ENCODE measurements at places on chromosomes 1 and 21.

DNA sequence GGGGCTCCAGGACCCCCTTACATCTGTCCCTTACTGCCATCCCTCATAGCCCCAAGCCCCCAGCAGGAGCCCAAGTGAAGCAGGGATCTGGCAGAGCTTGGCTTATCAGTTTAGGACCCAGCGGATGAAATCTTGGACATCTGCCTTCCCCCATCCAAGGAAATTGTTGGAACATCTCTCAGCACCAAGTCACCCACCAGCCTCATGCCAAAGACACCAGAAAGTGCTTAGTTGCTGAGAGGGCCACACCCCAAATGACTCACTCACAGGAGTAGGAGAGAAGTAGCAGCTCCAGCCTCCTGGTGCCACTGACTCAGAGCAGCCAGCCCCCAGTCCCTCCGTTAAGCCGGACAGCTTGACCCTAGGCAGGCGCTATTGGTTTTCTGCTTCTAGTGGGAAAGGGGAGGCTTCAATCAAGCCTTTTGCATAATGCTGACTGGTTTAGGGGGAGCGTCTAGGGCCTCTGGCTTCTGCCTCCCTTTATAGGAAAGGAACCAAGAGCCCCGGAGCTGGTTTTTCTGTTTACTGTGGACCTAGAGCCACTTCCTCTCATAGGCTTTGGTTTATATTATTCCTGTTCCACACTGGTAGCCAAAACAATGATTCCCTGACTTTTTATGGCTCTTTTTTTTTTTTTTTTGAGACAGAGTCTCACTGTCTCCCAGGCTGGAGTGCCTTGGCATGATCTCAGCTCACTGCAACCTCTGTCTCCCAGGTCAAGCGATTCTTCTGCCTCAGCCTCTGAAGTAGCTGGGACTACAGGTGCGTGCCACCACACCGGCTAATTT is 114.2 kb upstream of the IPO9 start:
- no peak for DNase-seq

DNA sequence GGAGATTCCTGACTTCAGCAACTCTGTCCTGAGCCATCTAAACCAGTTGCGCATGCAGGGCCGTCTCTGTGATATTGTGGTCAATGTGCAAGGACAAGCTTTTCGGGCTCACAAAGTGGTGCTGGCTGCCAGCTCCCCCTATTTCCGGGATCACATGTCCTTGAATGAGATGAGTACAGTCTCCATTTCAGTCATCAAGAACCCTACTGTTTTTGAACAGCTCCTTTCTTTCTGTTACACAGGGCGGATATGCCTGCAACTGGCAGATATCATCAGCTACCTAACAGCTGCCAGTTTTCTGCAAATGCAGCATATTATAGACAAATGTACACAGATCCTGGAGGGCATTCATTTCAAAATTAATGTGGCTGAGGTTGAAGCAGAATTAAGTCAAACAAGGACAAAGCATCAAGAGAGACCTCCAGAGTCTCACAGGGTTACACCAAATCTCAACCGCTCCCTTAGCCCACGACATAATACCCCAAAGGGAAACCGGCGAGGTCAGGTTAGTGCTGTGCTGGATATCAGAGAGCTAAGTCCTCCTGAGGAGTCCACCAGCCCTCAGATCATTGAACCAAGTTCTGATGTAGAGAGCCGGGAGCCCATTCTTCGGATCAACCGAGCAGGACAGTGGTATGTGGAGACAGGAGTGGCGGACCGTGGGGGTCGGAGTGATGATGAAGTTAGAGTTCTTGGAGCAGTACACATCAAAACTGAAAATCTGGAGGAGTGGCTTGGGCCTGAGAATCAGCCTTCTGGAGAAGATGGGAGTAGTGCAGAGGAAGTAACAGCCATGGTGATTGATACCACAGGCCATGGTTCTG is 2.3 kb downstream of the ZBTB37 start:
- peak; percentile 31 for DNase-seq

- no peak for DNase-seq
Measured at GRCh38 chr1:20234788-20235535, 48.6 kb upstream of the PLA2G2C start.

- peak; percentile 74 for DNase-seq
Measured at GRCh38 chr1:155591770-155592169, 18.2 kb upstream of the MSTO1 start.

- DNase-seq = no peak
Measured at GRCh38 chr1:226874579-226875425, 4.4 kb downstream of the PSEN2 start.

DNA sequence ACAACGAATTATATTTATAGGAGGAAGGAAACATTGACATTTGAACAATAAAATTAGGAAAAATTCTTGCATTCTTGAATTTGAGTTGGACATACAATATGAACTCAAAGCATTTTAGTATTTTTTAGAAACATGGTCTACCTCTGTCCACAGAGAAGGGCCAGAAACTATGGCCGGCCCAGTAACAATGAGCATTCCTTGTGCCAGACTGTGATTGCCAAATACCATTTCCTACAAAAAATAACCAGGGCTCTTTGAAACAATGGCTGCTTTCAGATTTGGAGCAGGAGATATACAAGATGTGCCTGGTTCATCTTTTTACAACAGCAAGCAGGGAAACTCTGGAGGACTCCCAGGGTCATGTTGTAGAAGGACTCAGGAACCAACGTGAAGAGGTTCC is 38.4 kb downstream of the NOS1AP start:
- no peak for DNase-seq
